ENCODE measurements at places on chromosomes 2 and 18.

GRCh38 chr18:13879492-13879891 is 35.8 kb downstream of the MC2R start:
- no peak for DNase-seq

DNA sequence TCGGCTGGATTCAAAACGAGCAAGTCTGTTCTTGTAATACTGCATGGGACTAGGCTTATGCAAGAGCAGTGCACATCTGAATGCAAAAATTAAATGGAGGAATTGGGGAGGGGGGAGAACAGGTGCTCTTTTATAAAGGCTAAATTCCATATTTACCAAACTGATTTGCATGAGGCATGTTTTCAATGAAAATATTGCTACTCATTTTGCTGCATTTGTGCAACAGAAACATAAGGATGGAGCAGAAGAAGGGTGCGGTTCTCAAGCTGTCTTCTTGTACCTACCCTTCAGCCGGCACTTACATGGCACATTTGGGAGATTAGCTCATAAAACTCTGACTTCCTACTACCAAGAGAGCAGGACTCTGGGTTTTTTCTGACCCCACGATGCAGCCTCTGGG is 256.4 kb downstream of the CDCA7 start:
- no peak for DNase-seq

DNA sequence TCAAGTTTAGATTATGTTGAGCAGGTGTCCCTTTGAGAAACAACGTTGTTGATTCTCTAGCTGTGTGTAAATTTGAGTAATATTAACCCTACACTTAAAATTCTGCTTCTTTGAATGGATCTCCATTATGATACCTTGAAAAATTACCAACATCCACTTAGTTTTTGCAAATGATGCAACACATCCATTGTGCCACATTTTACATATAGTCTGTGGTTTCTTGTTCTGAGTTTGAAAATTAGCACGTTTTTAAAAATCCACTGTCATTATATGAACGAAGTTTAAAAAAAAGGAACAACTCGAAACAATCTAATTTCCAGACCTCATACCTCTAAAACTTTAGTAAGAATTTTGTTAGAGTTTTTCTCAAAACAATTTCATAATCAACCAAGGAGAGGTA is 37.7 kb downstream of the PIK3C3 start:
- no peak for DNase-seq

DNA sequence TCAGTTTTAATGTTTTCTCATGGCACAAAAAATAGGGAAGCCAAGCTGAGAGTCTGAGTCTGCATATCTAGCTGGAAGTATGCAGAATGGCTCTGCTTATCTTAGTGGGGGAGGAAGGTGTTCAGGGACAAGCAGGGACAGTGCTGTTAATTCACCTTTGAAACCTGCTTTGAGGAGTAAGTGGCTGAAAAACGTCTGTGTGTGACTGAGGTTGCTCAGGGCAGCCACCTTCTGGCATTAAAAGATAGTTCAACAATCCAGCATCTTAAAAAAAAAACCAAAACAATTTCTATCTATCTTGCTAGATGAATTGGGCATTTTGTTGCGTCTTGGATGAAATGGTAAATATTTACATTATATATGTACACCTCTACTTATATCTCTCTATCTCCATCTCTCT is 2.0 kb upstream of the TRPM8 start:
- no peak for DNase-seq

DNA sequence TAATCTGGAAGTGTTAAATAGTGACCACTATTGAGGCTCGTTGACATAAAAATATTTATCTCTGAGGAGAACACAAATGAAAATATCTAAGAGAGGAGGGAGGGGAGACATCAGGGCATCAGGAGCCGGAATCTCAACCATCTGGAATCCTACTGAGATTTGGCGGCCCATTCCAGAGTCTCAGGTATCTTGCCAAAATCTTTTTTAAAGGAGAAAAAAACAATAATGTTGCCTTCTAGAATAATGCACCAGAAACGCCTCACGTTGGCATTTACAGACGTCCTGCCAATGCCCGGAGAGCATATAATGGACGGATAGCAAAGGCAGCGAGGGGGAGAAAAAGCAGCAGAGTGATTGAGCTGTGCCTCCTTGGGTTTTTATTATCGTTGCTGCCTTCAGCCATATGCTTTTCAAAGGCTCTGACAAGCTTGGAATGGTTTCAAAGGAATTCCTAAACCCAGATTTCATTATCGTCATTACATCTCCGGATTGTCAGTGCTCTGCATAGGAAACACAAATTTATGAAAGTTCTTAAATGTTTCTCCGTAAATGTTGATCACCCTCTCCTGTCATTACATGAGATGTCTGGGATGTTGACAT is 30.9 kb upstream of the EGR4 start:
- peak; percentile 1 for DNase-seq

DNA sequence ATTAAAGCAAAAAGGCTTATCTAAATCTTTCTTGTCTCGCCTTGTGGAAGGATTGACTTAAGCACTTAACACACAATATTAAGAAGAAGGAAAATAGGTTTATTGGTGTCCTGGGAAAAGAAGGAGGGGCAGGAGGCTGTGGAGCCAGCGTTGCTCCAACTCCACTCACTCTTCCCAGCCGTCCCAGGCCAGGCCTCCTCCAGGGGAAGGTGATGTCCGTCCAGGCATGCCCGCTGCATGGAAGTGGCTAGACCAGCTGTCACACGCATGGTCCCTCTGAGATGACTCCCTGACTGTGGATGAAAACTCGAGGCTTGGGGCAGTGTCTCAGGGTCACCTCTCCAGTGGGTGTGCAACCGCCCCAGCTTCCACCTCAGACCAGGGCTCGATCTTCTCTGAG is 281.1 kb downstream of the GALR1 start:
- DNase-seq = no peak

GRCh38 chr2:12277241-12278034 is 439.3 kb upstream of the TRIB2 start:
- no peak for DNase-seq

- DNase-seq = no peak
Observed at GRCh38 chr2:135985826-135986393, 484 bp upstream of the DARS1 start.

GRCh38 chr18:12839526-12840196 is 44.4 kb downstream of the PTPN2 start:
- DNase-seq = peak; percentile 36

DNA sequence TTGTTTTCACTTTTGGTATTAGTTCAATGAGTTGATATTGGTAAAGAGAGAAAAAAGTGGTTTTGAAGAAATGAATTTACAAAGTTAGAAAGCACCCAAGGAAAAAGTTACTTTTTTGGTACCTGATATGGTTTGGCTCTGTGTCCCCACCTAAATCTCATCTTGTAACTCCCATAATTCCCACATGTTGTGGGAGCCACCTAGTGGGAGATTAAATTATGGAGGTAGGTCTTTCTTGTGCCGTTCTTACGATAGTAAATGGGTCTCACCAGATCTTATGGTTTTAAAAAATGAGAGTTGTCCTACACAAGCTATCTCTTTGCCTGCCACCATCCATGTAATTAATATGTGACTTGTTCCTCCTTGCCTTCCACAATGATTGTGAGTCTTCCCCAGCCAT is 965.6 kb upstream of the NRXN1 start:
- no peak for DNase-seq

DNA sequence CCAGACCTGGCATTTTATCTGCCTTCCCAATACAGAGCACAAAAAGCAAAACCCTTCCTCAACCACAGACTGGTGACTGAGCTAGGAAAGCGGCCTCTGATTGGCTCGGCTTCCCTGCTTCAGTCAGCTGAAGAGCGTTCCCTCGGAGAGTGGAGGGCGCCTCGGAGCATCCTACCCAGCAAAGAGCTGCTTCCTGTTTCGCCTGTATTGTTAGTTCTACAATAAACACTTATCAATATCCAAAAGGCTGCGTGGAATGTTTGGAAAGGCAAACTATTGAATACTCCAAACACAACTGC is 125.0 kb downstream of the CACNB4 start:
- peak; percentile 18 for DNase-seq

DNA sequence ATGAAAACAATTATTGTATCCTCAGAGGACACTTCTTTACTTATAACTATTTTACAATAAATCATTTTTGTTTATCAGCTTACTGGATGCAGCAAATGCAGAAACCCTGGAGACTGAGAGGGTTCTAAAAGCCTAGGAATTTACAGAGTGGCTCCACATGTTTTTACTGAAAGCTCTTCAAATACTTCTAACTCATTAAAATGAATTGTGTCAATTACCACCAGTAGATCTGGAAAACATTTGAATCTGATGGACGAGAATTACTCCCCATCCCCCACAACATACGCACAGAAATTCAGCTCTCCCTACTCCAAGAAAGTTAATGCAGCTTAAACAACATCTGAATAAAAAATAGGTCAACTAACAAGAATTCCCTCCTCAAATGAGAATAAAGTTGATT is 319.8 kb upstream of the FIGN start:
- DNase-seq = no peak

DNA sequence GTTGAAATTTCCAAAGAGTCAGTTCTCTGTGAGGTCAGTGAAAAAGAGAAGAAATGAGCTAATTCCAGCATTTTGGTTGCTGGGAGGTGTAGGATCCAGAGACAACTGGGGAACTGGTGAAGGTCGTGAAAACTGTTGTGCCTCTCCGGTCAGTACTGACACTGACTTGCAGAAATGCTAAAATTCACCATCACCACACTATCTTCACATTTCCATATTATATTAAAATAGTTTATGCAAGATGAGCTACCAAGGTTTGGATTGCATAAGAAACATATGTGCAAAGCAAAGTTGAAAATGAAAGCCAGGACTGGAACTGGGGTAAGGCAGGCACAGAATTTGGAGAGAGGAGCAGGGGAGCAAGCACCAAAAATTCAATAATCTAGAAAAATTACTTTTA is 21.8 kb downstream of the RIT2 start:
- no peak for DNase-seq

DNA sequence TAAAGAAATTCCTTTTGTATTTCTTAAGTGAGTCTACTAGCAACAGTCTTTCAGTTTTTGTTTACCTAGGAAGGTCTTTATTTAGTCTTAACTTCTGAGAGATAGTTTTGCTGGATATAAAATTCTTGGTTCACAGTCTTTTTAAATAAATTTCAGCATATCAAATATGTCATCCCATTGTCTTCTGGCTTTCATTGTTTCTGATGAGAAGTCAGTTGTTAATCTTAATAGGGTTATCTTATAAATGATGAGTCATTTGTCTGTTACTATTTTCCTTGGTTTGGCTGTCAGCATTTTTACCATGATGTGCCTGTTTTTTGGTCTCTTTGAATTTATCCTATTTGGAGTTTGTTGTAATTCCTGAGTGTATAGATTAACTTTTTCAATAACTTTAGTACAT is 129.3 kb downstream of the FAM210A start:
- DNase-seq = no peak

DNA sequence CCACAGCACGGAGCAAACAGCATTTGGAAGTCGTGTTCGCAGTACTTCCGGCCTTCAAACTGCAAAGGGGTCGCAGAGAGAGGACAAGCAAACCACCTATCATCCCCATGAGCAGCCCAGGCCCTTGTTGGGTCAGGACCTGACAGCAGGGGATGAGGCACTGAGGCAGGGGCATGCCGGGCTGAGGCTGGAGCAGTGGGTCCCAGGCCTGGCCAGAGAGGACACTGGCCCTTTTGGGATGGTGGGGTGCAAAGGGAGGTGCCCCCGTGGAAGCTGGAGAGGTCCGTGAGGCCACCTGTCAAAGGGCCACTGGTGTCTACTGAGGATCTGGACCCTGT is 8.9 kb downstream of the GPR17 start:
- DNase-seq = no peak

DNA sequence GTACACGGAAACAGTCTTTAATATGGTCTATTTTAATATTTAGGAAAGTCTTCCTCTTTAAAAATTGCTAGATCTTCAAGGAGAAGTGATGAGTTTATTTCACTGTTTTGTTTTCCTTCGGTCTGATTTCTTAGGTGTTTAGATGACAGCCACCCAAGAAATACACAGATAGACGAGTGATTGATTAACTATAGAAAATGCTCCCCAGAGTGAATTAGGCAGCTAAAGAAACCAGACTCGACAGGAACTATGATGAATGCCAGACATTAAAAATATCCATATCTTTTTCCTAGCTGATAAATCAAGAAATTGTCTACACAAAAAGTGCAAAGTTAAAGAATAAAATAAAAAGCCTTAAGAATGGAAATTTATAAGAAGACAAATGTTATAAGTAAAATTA is 888.7 kb upstream of the CNTNAP5 start:
- DNase-seq = no peak

DNA sequence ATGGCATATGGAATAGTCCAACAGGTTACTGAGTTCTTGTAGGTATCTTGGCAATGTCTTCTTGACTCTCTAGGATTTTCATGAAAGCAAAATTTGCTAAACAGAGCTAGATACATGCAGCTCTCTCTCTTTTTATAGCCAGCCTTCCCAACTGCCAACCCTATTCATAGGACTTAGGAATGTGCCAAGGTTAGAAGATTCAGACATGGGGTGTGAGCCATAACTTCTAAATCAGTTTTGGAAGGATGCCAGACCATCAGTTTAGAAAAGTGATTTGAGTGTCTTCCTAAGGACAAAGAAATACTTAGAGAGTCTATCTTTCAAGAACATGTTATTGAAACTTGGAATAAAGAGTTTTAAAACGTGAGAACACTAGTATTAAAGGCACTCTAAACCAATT is 619.5 kb upstream of the FANCL start:
- no peak for DNase-seq

- peak; percentile 5 for DNase-seq
Observed at GRCh38 chr2:132373391-132374135, 43.0 kb upstream of the GPR39 start.

- peak; percentile 70 for DNase-seq
Observed at GRCh38 chr2:62687636-62688035, 17.9 kb upstream of the EHBP1 start.

- peak; percentile 75 for DNase-seq
Observed at GRCh38 chr2:68230241-68231060, 21.9 kb downstream of the PPP3R1 start.

DNA sequence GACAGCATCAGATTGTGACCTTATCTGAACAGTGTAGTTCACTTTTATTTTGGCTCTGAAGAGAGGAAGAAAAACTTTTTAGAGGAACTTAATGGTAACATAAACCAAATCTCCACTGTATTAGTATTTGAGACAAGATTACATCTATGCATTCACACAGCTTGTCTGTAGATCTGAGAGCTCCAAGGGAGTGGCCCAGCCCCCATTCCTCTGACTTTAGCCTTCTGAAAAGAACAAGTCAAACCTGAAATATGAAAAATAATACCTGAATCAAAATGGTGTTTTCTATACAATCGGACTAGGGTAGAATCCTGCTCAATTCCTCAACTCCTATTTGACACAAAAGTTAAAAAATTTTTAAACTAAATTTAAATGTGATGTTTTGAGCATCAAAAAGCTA is 23.1 kb downstream of the STARD7 start:
- DNase-seq = no peak

GRCh38 chr2:143162997-143163396 is 33.8 kb downstream of the ARHGAP15 start:
- DNase-seq = no peak

- DNase-seq = peak; percentile 48
Observed at GRCh38 chr18:8424917-8425725, 184.1 kb upstream of the RAB12 start.

- DNase-seq = no peak
Observed at GRCh38 chr2:221422516-221423209, 149.4 kb downstream of the EPHA4 start.
